ENCODE measurements at places on chromosomes 1 and 21.

GRCh38 chr1:63855942-63856341 lies 82.1 kb downstream of the ROR1 start:
- no peak for DNase-seq

DNA sequence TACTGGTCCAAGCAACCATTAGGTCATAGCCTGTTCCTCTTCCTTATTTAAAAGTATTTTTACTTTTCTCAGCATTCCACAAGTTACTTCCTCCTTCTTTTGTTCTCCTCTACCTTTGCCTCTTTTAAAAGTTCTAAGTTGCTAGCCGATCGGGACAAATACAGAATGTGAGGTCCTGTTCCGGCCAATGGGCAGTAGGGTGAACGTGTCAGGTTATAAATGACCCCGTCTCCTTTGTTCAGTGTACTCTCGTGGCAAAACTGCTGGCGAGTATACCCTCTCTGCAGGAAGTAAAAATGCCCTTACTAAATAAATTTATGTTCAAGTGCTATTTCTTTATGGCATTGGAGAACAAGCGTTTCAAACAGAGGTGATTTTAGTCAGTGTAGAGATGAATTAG lies 2.5 kb downstream of the ADCY10 start:
- no peak for DNase-seq

DNA sequence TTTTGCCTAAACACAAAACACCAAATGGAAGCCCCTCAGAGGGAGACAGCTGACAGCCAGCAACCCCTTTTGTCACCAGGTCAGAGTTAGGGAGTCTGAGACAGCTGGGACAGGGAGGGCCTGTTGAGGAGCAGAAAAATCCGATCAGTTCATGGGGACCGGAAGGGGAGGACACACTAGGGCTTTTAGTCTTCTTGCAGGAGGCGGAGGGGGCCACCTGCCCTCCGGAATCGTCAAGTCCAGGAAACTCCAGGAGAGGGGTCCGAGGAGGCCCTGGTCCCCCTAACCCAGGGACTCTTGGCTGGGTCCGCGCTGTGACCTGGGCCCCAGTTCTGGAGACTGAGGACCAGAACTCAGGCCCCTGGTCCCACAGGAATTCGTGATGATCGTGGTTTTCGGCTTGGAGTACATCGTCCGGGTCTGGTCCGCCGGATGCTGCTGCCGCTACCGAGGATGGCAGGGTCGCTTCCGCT lies 34.2 kb downstream of the KCNQ4 start:
- no peak for DNase-seq

GRCh38 chr1:47590523-47591225 lies 152.8 kb downstream of the FOXD2 start:
- DNase-seq = no peak

- no peak for DNase-seq
These were observed 2.6 kb upstream of the PER3 start for GRCh38 chr1:7781501-7781900.

GRCh38 chr1:228144193-228144992 lies 4.3 kb downstream of the GUK1 start:
- no peak for DNase-seq

GRCh38 chr1:177273141-177273540 lies 102.4 kb downstream of the BRINP2 start:
- no peak for DNase-seq

GRCh38 chr1:84410328-84411095 lies 12.2 kb downstream of the DNASE2B start:
- no peak for DNase-seq

- DNase-seq = no peak
These were observed 12.0 kb upstream of the FMO2 start for GRCh38 chr1:171173069-171173468.

DNA sequence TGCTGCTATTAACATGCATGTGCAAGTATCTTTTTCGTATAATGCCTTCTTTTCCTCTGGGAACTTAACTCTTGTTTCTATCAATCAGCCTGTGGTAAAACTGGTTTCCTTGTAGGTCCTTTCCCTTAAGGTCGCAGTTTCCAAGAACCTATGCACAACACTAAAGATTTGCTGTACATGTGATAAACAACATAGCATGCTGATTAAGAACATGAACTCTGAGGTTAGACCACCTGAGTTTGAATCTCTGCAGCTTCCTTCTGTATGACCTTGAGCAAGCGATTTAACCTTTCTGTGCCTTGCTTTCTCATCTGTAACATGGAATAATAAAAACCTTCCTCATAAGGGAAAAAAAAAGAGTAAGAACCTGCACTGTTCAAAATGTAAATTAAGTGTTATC lies 186.4 kb downstream of the RYR2 start:
- no peak for DNase-seq

- DNase-seq = no peak
These were observed 15.8 kb downstream of the GADD45A start for GRCh38 chr1:67700692-67701410.

DNA sequence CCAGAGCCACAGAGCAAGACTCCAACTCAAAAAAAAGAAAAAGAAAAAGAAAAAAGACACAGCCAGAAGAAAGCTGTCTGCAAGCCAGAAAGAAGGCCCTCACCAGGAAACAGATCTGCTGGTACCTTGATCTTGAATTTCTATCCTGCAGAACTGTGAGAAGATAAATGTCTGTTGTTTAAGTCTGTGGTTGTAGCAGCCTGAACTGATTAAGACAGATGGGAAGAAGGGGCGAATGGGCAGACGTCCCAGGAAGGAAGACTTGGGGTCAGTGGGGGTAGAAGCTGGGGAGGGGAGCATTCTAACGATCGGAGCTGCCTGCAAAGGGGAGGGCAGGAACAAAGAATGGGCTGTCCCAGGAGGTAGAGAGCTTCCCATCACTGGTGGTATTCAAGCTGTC lies 6.3 kb downstream of the SLC2A7 start:
- no peak for DNase-seq

DNA sequence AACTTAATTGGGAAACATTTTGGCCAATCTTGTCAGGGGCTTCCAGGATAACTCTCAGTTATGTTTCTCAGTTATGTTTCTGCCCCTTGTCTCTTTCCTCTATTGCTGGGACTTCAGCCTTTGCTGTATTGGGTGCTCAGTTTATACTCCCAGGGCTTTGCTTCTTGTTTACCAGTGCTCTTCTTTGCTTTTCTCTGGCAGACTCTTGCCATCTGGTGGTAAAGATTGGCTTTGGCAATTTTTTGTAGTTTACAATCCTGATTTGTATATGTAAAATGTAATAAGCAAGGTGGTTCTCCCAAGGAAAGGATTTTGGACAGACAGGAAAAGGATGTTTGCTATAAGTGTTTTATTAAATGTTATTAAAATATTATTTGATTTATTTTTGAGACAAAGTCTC lies 37.9 kb downstream of the FABP3 start:
- DNase-seq = no peak

GRCh38 chr1:107450899-107451664 lies 310.2 kb downstream of the NTNG1 start:
- no peak for DNase-seq

GRCh38 chr1:210332719-210333398 lies 4.2 kb downstream of the HHAT start:
- no peak for DNase-seq

GRCh38 chr1:223352944-223353343 lies 11.0 kb downstream of the SUSD4 start:
- DNase-seq = no peak

GRCh38 chr1:189977184-189977583 lies 500.5 kb downstream of the BRINP3 start:
- no peak for DNase-seq

DNA sequence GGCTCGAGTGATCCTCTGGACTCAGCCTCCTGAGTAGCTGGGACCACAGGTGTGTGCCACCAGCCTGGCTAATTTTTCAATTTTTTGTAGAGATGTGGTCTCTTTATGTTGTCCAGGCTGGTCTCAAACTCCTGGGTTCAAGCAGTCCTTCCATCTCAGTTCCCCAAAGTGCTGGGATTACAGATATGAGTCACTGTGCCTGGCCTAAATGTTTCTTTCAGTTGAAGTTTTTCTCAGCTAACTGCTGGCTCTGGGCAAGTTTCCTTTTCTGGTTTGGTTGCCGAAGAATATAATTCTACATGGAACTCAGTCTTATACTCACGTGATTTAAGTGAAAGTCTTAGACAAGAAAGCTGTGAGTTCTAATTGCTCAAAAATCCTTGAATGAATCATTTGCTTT lies 57.0 kb downstream of the SASS6 start:
- DNase-seq = no peak

DNA sequence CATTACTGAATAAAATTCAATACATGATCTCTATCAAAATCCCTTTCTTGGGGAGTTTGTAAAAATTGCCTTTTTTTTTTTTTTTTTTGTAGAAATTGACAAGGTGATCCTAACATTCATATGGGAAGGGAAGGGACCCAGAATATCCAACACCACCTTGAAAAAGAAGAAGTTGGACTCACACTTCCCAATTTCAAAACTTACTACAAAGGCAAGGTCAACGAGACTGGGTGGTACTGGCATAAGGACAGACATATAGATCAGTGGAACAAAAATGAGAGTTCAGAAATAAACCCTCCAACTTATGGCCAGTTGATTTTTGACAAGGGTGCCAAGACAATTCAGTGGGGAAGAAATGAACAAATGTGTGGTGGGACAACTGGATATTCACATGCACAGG lies 31.4 kb upstream of the CLSTN1 start:
- DNase-seq = no peak

DNA sequence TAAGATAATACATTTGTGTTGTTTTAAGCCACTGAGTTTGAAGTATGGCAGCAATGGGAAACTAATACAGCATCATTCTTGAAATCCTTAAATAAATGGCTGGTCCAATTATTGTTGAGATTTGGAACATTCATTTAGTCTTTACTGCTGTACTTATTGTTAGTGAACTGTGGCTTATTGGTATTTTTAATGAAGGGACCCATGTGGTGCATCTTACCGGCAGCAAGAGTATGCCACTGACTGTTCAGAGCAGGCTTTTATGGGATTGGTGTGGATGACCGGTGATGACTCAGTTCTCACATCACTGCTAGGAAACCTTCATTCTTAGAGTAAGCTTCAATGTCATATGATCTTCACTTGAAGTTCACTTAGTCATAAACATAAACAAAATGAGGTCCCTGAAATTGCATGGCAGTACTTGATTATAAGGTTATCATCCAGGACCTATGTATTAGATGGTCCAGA lies 31.5 kb downstream of the PRKAA2 start:
- DNase-seq = no peak

GRCh38 chr1:84759756-84760155 lies 69.5 kb upstream of the SSX2IP start:
- no peak for DNase-seq

DNA sequence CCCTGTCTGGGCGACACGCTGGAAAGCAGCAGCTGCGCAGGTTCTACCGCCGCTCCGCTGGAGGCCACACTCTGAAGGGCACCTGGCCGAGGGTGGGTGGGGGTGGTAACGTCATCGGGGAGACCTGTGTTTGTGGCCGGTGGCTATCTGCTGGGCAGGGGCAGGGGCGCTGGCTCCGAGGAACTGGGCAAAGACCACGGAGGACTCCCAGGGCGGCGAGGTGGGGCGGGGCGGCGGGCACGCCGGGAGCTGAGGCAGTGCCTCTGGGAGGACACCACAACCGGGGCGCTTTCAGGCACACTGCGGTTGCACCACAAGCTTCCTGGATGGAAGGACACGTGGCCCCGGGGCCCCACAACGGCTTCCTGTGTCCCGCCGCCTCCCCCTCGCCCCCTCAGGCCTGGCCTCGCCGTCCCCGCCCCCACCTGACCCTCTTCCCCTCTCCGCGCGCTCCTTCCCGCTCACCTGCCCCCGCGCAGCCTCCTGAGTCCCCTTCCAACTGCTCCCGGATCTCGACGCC lies 3.3 kb upstream of the DENND2D start:
- peak; percentile 92 for DNase-seq

- no peak for DNase-seq
These were observed 142.7 kb downstream of the FOXD2 start for GRCh38 chr1:47580451-47580995.

- DNase-seq = no peak
These were observed 1.2 kb downstream of the ZFP69 start for GRCh38 chr1:40478276-40478675.

GRCh38 chr1:71828431-71829012 lies 453.8 kb downstream of the NEGR1 start:
- DNase-seq = no peak

- no peak for DNase-seq
These were observed 145.8 kb upstream of the WNT4 start for GRCh38 chr1:22288593-22289241.

Measured in CD8-positive, alpha-beta T cell (primary cell).